ENCODE measurements at places on chromosomes 1 and 21.

DNA sequence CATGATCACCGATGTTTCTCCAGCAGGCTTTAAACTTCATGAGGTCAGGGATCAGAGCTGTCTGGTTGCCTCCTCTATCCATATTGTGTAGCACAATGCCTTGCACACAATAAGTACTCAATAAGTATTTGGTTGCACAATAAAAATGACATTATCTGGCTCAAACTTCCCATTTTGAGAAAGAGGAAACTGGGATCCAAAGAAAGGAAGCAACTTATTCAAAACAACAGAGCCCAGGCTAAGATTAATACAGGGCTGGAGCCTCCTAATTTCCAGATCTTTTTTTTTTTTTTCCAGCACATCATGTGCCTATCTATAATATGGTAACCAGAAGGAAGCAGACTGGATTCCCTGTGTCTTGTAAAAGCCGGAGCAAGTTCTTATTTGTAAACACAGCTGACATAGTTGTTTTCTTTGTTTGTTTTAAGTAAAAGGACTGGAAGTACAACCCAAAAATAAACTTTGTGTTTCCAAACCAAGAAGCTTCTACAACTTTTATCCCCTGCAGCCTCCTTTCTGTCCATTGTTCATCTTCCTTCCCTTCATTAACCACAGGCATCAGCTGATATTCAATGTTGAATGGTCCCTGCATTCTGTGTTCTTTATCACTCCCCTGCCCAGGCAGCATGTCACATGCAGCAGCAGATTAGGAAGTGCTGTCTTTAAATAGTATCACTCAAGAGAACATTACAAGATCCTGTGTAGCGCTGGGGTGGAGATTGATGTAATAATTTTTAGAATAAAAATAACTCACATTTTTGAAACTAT, 71.2 kb upstream of the HOOK1 start:
- DNase-seq, result peak; percentile 39

GRCh38 chr1:109134423-109134822, 20.5 kb downstream of the ELAPOR1 start:
- no peak for DNase-seq

GRCh38 chr1:154970631-154971340, at the start of gene SHC1:
Gene SHC1 (minus strand): TSS chr1:154970747. CDS start chr1:154970526, 221 bp downstream.
- DNase-seq, result peak; percentile 96

- DNase-seq, result no peak
Observed at GRCh38 chr1:35885961-35886558, 3.1 kb downstream of the AGO1 start.

DNA sequence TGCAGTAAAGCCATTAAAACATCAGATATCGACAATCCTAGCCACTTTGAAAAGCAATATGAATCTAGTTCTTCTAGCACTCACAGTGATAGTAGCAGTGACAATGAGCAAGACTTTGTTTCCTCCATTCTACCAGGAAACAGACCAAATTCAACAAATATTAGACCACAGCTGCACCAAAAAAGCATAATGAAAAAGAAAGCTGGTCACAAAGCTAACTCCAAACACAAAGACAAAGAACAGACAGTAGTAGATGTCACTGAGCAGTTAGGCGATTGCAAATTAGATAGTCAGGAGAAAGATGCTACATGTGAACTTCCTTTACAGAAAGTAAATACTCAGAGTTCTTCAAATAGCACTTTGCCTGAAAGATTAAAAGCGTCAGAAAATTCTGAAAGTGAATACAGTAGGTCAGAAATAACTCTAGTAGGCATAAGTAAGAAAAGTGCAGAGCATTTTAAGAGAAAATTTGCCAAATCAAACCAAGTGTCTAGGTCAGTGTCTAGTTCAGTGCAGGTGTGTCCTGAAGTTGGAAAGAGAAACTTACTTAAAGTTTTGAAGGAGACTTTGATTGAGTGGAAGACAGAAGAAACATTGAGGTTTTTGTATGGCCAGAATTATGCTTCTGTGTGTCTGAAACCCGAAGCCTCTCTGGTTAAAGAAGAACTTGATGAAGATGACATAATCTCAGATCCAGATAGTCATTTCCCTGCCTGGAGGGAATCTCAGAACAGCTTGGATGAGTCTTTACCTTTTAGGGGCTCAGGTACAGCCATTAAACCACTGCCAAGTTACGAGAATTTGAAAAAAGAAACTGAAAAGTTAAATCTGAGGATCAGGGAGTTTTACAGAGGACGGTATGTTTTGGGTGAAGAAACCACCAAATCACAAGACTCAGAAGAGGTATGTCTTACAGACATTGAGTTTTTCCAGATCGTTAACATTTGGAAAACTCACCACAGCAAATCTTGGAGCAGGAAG, 24.9 kb downstream of the RPAP2 start:
- DNase-seq, result no peak

DNA sequence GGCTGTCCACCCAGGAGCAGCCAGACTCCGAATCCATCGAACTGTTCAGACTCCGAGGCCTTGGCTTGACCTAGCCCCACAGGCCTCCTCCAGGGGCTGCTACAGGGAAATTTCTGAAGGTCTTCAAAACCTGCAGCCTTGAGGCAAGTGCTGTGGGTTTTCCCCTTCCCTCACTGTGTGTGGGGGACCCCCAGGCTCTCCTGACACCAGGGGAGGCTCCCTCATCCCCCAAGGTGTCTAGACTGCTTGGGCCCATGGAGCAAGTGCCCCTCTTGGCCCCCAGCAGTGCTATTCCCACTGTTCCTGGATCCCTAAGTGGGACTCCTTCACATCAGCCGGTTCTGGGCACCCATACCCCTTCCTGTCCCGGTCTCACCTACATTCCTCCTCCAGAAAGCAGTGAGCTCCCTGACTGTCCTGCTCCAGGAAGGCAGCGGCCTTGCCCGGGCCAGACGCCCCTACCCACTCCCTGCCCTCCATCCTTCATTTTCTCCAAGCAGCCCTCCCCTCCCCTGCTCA, 814 bp downstream of the PAQR7 start:
- DNase-seq, result no peak

DNA sequence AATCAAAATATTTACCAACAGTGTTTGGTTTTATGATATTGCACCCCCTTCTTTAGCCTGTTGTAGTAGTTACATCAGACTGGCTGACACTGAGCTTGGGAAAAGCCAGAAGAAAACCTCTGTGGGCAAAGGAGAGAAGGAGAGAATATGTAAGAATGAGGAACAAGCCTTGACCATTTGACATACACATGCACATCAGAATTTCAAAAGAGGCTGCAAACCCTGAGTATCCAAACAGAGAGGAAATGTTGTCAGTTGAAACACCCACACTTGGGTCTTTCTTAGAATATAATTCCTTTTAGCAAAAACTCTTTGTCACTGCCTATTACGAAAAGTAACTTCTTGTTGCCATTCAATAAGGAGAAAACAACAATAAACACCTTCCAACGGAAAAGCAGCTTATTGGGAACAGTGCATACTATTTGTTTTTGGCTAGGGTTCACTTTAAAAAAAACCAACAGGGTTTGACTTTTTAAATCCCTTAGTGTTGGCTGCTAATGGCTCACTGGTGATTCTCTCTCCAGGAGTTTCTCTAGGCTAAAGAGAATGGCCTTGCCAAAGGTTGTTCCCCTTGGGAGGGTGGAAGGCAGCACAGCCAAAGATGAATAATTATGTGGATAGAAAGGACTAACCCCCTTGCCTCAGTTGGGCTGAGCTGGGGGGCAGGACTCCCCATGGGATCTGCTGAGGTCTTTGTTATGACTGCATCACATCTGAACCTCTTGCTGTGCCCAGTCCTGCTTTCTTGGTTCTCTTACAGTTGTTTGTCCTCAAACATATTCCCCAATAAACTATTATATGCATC, 48.9 kb downstream of the GORAB start:
- DNase-seq, result no peak
